ENCODE measurements at places on chromosomes 6 and 20.

DNA sequence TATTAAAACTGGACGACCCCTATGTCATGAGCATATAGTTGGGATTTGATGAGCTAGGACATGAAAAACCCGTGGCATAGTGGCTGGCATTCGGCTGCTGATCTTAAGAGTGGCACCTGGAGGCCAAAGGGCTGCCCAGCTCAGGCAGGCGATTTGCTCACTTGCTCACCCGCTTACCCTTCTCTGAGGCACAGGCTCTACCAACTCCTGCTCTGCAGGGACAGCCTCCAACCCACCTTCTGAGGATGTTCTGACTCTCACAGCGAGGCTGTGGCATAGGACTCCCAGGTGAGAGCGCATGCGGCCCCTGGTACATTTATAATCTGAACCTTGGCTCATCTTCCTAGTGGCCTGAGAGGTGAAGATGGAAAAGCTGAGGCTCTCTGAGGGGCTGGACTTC is 995 bp downstream of the RSPO4 start:
- no peak for DNase-seq

- no peak for DNase-seq
Observed at GRCh38 chr6:51778666-51779065, 308.7 kb downstream of the PKHD1 start.

DNA sequence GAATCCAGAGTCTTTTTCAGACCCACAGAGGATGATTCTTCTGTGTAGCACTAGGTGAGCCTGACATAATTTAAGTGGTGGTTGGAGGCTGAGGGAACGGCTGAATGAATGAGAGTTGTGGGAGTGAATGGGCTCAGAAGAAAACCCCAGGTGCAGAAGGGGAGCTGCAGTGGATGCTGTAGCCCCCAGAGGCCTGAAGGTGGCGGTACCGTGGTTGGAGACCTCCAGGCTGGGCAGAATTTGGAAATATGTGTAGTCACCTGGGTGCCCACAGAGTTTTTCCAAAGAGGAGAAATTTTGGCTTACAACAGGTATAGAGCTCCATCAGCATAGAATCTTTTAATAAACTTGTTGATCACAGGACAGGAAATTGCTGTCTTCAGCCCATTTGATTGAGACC is 6.5 kb upstream of the RAET1G start:
- DNase-seq = no peak

GRCh38 chr20:8952721-8953120 is 116.2 kb upstream of the PLCB4 start:
- peak; percentile 61 for DNase-seq

GRCh38 chr6:45326698-45327417 is 1.3 kb upstream of the RUNX2 start:
- no peak for DNase-seq

GRCh38 chr6:72740135-72740534 is 118.3 kb downstream of the KCNQ5 start:
- DNase-seq = no peak

DNA sequence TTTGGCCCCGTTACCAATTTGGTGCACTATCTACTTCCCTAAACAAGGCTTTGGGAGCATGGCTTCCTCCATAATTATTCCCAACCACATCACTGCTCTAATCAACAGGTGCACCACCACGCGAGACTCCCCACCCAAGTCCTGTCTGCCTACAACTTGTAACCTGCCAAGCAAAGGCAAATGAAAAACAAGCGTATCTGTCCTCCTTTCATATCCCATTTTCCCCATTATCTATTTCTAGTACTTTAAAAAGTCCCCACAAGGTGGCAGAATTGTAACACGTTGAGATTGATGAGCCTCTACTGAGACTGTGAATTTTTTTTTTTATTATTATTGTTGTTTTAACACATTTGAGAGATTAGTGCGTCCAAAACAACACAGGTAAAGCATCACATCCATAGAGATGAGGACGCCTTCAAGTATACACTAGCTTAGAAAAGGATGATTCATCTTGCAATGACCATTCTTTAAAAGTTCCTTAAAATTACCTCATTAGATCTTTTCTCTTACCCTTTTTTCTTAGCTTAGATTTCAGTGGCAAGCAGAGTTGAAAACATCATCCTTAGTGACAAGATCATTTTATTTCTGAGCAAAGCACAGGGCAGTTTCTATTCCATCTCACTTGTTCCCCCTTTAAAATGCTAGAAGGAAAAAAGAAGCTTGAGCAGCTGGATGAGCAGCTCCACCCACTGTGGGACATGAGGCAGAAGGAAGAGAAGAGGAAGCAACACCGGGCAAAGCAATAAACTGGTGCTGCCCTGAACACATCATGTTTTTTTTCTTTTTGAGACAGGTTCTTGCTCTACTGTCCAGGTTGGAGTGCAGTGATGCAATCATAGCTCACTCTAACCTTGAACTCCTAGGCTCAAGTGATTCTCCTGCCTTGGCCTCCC is 210.8 kb downstream of the ARHGAP18 start:
- no peak for DNase-seq

DNA sequence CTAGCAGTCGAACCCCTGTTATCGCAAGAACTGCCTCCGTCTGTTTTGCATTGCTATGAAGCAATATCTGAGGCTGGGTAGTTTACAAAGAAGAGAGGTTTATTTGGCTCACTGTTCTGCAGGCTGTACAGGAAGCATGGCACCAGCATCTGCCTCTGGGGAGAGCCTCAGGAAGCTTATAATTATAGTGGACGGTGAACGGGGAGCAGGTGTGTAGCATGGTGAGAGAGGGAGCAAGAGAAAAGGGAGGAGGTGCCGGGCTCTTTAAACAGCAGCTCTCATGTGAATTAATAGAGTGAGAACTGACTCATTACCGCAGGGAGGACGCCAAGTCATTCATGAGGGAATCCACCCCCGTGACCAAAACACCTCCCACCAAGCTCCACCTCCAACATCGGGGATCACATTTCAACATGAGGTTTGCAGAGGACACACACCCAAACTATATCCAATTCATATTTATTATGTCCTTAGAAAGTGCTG is 172.6 kb upstream of the KCNG1 start:
- DNase-seq = no peak

- no peak for DNase-seq
Observed at GRCh38 chr6:132081338-132081737, 130.2 kb upstream of the CCN2 start.

- DNase-seq = no peak
Observed at GRCh38 chr6:107342144-107342543, 117.2 kb downstream of the PDSS2 start.

DNA sequence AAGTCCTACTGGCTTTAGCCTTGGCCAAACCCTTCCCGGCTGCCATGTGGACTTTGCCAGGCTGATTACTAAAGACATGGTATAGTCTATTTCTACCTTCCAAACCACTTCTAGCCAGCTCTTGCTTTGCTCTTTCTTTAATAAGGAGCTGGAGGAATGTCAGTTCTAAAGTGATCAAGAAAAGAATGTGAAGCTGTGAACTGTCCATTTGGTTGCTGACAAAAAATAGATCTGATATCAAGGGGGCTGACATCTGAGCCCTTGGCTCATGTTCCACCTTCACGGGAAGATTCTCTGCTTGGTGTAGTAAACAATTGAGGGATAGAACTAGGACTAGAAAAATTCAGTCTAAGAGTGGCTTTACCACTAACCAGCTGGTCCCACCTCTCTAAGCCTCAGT is 22.6 kb downstream of the GNAS-AS1 start:
- no peak for DNase-seq

DNA sequence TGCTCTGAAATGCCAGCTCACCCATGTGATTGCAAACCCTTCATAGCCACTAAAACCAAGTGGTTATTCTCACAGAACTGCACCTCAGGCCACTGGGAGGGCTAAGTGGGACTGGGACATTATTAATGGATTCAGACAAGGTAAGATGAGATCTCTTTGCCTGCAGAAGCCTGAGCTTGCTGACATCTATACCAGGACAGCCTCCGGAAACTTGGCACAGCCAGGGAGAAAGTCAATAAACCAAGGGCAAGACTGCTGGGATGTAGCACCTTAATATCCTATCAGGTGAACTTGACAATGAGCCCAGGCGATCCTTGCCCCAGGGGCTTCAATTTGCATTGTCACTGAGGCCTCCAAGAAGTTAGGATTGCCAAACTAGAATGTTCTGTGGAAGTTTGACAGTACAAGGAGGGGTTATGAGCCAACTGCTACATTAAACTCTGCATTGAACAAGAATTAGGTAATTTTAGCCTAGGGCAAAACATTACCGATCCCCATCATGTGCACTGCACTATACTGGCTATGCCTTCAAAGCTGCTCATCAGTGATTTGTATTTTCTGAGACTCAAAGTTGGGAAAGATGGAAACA is 60.1 kb upstream of the RALGAPA2 start:
- no peak for DNase-seq

- no peak for DNase-seq
Observed at GRCh38 chr20:49587111-49587570, 19.2 kb upstream of the PTGIS start.

GRCh38 chr6:23111984-23112383 is 542.6 kb downstream of the HDGFL1 start:
- no peak for DNase-seq

GRCh38 chr6:7812623-7813022 is 86.7 kb downstream of the BMP6 start:
- no peak for DNase-seq
